ENCODE measurements at places on chromosomes 2 and 18.

DNA sequence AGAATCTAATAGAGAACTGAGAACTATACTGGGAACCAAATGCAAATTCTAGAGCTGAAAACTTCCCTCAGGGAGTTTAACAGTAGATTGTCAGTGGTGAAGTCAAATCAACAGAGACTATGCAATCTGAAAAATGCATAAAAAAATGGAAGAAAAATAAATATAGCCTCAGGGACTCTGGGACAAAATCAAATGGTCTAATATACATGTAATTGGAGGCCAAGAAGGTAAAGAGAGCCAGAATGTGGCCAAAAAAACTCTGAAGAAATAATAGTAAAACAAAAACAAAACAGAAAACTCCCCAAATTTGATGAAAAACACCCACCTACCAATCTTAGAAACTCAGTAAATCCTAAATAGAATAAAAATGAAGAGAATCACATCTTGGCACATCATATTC, 16.5 kb downstream of the DNAJC27 start:
- DNase-seq, result no peak

DNA sequence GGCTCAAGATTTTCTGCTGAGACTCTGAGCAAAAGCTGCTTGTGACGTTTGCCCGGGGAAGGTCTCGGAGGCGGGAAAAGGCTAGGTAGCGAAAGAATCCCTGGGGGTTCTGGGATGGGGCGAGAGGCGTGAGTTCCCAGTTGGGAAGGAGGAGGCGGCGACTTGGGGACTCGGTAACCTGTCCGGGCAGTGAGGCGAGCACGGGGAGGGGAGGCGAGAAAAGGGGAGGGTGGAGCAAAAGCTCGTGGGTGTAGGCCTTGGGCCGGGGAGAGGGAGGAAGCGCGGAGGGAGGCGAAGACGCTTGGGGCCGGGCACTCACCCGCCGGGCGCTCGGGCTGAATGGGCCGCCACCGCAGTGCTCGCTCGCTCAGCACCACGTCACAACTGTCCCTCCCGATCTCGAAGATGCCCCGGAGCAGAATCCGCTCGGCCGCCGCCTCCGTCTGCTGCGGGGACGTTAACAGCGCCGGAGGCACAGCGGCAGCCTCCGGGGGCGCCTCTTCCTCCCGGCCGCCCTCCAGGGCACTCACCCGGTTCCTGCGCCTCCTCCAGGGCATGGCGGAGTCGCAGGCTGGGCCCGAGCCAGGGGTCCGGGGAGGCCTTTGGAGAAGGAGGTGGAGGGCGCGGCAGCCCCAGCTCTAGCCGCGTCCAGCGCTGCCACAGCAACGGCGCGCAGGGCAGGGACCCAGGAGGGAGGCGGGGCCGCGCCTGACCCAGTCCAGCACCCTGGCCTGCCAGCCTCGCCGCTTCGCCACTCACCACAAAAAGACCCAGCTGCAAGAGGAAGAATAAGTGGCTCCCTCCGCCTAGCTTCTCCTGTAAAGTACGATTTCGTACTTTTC, at the start of gene CERKL:
TSS of gene CERKL (minus strand) at position 656 of the 842 bp plus-strand sequence. CDS start at position 557, 99 bp downstream.
- peak; percentile 47 for DNase-seq

GRCh38 chr2:133975676-133976428, 278.0 kb upstream of the MGAT5 start:
- DNase-seq, result peak; percentile 19

DNA sequence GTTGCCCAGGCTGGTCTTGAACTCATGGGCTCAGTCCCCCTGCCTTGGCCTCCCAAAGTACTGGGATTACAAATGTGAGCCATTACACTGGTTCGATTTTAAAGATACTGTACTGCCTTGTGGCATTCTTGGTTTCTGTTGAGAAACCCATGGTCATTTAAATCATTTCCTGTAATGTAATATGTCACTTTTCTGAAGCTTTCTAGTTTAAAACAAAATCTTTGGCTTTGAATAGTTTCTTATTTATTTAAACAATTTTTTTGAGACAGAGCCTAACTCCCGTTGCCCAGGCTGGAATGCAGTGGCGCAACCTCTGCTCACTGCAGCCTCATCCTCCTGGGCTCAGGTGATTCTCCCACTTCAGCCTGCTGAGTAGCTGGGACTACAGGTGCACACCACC, 8.9 kb downstream of the ZNF512 start:
- no peak for DNase-seq

DNA sequence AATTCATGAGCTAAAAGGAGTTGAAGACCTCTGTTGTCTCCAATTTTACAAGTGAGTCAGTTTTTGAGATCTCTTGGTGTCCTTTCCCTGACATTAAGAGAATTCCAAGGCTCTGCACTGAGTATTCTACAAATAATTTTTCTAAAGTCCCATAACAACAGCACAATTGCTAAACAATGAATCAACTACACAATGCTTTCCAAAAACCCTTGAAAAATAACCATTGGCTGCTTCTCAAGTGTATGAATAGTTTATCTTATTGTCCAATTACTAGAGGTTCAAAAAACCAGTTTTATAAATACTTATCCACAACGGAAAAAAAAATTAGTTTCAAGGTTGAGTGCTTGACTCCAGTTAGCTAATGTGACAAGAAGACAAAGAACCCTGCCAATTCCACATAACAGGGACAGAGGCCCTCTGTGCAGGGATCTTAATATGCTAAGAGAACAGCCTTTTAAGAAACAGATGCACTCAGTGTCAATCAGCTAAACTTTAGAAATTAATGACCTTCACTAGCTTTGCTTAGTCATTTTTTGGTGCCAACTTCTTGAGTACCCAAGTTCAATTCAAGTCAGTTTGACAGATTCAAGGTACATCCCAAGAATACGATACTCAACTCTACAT, 266.6 kb upstream of the CYP26B1 start:
- DNase-seq, result no peak

DNA sequence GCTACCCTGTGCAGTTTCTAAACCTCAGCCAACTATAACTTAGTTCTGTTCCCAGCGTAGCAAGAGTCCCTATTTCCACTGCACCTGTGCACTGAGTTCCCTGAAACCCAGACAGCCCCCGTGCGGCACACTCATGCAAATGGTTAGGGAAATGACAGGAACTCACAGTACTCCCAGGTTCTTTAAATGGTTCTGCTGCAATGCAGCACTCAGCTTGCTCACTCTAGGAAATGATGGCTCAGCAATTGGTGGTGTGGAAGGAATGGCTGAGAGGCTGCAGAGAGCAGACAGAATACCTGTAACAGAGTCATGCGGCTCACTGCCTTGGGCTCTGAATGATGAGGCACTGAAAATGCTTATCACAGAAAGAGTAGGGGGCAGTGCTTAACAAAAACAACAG, 143.0 kb downstream of the RAD51AP2 start:
- DNase-seq, result no peak

- DNase-seq, result no peak
Observed at GRCh38 chr2:109288544-109289368, 159.8 kb downstream of the SH3RF3 start.

GRCh38 chr2:402721-403120, 114.8 kb upstream of the ALKAL2 start:
- no peak for DNase-seq

GRCh38 chr2:169247211-169247610, 115.1 kb downstream of the LRP2 start:
- DNase-seq, result no peak

DNA sequence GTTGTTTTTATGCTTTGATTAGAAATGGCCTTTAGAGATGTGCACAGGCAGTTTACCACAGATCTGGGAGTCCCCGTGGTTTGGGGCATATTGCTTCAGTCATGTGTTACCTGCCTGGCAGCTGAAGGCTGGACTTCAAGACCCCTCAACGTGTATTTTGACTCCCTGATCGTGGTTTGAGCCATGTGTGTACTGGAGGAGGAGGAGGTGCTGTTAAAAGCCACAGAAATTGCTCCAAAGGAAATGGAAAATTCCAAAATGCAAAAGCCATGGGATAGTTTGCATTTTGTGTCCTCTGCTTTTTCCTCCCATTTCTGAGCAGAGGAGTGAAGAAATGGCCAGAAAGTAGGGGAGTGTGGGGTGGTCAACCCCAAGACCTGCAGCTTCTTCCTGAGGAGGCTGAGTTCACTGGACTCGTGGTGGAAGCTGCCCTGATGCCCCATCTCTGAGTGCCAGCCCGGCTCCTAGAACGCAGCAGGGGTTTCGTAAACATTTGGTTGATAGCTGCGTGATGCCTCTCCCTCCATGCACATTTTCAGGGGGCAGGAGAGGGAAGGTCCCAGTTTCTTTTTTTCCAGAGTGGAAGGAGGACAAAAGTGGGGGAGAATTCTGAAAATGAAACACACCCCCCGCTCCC, 45.7 kb downstream of the ITGB1BP1 start:
- DNase-seq, result no peak

DNA sequence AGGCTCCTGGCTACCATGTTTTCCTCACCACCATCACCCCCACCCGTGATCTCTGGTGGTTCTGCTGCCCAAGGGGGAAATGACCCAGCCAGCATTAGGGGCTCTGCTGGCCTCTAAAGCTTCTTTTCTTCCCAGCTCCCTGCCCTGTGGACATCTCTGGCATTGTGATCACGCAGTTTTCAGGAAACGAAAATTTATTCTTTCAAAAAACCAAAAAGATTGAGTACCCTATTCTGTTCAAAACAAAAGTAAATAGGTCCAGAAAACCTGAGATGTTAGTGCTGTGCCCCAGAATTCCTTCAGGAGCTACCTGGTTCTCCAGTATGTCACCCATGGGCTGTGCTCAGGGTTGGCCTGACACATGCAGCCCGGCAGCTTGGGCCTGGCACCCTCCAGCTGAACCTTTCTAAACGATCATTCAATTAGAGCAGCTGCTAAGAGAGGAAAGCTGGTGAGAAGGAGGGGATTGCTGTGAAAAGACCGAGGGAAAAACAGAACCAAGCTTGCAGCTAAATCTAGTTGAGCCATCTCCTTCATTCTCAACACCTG, 157.5 kb downstream of the MGAT5 start:
- DNase-seq, result no peak

DNA sequence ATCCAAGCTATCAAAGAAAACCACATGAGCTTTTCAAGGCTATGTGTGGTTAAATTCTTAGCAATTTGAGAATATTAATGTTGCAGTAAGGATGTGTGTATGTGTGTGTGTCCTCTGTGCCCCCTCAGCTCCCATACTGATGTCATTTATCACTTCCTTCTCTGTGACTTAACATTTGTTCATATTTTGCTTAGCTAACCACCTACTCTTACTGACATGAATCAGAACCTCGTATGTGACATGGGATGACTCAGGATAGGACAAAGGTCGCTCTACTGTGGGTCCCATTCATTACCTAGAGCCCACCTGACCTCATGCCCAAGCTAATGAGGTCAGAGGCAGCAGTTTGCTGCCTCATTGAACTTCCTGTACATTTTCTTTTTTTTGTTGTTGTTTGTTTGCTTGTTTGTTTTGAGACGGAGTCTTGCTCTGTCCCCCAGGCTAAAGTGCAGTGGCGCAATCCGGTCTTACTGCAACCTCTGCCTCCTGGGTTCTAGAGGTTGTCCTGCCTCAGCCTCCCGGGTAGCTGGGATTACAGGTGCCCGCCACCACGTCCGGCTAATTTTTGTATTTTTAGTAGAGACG, 36.3 kb downstream of the MOGAT1 start:
- no peak for DNase-seq
